D341Med (cell line): ENCODE measurements at places on chromosomes 1 and 21.

- DNase-seq, result no peak
Measured at GRCh38 chr1:78388275-78388674, 102.5 kb upstream of the PTGFR start.

GRCh38 chr1:198318085-198318484 lies 161.3 kb downstream of the NEK7 start:
- no peak for DNase-seq

DNA sequence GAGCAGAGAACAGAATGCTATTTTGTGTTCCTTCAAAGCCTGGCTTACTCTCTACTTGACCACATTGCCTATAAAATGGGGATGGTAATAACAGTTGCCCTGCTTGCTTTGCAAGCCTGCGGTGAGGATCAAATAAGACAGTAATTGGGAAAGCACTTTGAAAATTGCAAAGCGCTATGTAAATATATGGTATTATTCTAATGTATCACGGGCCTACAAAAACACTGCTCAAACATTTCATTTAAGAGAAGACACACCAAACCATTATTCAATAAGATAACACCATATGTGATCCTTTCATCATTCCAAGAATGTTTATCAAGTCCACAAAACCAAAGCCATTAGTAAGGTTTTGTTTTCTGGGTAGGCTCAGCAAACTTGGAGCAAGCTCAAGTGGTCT lies 208.4 kb downstream of the ROR1 start:
- DNase-seq, result no peak

DNA sequence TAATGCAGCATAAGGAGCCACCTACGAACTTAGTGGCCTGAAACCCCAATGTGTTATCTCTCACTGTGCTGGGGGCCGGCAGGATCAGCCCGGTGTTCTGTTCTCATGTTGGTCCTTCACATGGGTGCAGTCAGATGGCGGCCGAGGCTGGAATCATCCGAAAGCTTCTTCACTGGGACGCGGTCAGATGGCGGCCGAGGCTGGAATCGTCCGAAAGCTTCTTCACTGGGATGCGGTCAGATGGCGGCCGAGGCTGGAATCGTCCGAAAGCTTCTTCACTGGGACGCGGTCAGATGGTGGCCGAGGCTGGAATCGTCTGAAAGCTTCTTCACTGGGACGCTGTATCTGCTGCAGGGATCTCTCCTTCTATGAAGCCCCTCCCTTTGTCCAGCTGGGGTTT lies 12.6 kb upstream of the PCBP3 start:
- DNase-seq, result no peak

GRCh38 chr1:37288900-37289299 lies 185.5 kb upstream of the ZC3H12A start:
- DNase-seq, result no peak

GRCh38 chr21:41183575-41183974 lies 15.6 kb downstream of the BACE2 start:
- no peak for DNase-seq

DNA sequence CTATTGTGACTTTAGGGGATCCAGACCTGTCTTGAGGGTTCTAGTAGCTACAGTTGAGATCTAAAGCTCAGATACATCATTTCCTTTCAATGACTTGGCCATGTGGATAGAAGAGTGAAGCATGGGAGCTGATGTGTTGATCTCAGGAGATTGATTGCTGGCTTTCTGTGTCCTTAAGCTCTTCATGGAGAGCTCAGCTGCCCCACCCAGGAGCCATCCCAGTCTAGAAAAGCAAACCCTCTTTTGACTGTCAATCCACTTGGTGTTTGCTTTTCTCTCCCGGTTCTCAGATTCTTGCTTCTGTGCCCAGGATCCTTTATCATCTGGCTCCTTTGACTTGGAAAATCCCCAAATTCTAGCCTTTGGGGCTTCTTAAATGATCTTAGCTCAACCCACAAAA lies 87.2 kb downstream of the ATP1A1 start:
- DNase-seq, result no peak

GRCh38 chr1:167734841-167735240 lies 13.1 kb downstream of the MPZL1 start:
- no peak for DNase-seq

DNA sequence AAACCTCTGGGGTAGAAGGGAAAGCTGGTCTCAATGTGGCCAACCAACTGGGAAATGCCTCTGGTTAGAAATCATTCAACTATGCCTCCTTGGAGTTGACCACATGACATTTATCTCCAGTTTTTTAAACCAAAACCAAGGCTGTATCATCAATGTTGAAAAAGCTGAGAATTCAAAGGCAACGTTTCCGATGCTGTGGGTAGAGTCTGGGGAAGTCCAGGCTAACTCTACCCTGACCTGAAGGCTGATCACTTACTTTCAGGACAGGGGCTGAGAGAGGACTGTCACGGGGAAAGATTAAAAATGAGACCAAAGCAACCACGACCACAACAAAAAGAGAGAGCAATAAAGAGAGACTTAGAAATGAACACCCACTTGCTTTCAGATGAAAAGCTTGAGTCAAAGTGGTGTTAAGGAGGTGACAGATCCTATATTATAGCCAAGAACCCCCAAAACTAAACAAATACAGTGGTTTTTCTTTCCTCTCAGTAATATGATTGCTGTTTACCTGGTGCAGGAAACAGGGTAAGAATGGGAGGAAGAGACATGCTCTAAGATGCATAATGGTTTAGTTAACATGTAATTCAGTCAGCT lies 90.8 kb upstream of the TNFSF4 start:
- no peak for DNase-seq

DNA sequence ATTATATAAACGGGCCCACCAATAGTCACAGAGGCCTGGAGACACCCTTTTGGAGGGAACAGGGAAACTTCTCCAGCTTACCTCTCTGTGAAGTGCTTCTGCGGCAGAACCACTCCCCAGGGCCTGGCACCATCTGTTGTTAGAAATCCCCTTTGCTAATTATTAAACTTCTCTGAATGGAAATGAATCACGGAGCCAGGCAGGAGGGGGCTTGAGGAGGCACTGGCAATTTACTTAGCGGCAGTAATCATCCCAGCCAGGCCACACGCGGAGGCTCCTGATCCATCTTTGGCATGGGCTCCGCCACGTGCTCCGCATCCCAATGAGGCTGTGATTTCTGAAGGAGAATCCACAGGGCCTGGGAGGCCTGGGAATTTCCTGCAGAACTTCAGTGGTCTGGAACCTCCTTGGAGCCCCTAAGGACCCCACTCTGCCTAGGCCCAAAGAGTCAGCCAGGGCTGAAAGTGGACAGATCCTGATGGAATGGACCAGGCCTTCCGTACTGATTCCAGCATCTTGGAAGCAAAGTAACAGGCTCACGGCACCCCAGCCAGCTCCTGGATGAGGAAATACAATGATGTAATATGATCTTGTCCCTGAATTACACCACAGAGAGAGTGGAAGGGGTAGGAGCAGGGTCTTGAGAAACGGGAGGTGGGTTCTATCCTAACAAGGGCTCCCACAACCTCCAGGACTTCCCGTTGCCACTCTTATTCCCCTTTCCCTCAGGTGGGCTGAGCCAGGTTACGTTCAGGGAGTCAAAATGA lies 62.3 kb downstream of the GRIK3 start:
- DNase-seq, result peak; percentile 89
